Hepatocyte (in vitro differentiated cells): ENCODE measurements at places on chromosomes 5 and 9. TPM values are rescaled to one million over a fixed set of nuclear protein-coding genes. Genes with fewer than 3 reads are reported as not detected.
A peak's percentile ranks its signal among the peaks of the same experiment; 100 is the strongest.

The IL9 gene
- polyA plus RNA-seq, result not detected in 2 replicates

The DNAI1 gene
- polyA plus RNA-seq, result not detected in 2 replicates

The CDKN2A gene
- 2.9 and 4.8 TPM in 2 replicates for polyA plus RNA-seq

DNA sequence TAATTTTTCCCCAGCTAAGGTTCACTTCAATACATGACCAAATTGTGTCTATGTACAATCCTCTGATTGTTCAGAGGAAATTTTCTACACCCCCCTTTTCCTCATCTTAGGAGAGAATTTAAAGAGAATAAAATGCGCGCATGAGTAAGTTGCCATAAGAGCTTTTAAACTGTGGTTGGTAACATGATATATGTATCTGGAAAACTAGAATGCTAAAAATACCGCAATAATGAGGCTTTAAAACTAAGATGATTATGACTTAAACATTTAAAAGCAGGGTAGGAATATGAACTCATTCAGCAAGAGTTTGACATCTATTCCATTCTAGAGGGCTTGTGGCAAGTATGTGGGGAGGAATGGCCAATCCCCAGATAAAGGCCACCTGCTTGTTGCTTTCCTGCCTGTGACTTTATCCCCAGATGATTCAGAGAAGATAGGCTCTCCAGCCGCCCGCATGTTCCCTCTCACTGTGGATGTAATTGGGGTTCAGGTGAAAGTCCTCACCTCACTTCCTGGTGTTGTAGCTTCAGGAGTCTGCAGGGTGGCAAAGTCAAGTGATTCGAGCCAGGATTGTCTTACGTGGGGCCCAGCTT lies 26.5 kb upstream of the BASP1 start:
- DNase-seq, result peak; percentile 38

- DNase-seq, result peak; percentile 6
Observed at GRCh38 chr9:8012986-8013385, 213.4 kb upstream of the DMAC1 start.

DNA sequence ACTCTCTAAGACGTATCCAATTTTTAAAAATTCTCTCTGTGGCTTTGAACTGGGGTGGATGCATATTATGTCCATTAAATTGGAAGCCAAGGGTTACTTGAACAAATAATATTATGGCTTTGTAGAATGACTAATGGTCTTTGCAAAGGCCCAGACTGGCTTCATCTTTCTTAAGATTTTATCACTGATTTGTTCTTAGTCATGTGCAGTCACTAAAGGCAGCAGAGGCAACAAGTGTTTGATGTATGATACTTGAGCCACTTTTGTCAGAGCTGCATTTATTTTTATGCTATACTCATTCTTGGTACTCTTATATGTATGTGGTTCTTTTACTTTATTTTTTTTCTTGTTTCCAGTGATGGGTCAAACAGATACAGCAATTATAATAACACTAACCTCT lies 152.2 kb downstream of the NR2F1-AS1 start:
- DNase-seq, result no peak

DNA sequence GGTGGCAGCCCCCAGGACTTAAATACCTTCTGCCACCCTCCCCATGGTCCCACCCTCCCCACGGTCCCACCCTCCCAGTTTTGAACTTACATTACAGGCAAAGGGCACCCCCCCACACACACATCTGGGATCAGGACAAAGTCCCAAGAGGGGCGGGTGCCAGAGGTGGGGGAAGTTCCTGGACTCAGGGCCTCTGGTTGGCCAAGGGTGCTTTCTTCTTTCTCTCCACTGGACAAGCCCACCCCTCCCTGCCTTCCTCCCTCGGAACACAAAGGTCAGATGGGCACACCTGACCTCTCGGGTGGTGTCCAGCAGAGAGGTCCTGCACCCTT lies 19.1 kb upstream of the RALGDS start:
- DNase-seq, result peak; percentile 67

DNA sequence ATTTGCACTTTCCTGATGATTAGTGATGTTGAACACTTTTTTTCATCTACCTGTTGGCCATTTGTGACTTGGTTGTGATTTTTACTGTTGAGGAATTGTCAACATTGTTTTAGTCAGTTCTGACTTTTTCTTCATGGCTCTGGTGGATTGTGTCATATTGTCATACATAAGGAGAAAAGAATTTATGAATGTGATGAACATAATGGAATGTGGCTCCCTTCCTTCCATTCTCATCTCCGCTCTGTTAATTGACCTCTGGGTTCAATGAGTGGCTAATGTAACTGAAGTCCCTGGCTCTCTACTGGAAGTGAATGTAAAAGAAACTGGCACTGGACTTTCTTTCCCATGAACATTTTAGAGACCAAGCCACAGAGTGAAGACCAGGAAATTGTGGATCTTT lies 49.2 kb downstream of the KIAA1958 start:
- DNase-seq, result no peak

DNA sequence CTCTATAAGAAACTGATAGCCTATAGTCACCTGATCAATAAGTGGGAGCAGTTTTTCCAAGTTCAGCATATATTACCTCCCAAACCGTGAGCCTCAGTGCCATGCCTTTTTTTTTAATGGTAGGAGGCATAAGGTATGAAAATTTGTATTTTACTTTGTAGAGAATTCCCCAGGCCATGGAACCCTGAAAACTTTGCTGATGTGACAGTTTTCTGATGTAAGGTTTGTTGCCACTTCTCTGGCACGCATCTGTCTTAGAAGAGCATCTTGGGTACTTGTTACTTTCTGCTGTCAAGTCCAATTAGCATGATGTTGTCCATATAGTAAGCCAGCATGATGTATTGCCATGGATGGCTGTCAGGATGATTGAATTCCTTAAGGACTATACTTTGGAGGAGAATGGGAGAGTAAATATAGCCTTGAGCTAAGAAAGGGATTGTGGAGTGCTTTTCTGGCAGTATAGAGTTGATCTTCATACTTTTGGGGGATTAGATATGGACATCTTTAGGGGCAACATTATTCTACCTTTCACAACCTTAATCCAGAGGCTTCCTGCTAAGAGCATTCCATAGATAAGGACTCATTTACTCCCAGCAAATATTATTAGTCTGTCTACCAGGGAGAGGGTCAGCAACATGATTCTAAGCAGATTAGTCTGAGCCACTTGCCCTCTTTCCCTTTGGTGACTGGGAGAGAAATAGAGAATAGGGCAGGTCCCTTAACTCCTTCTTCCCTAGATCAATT lies 389.6 kb downstream of the YTHDC2 start:
- no peak for DNase-seq

DNA sequence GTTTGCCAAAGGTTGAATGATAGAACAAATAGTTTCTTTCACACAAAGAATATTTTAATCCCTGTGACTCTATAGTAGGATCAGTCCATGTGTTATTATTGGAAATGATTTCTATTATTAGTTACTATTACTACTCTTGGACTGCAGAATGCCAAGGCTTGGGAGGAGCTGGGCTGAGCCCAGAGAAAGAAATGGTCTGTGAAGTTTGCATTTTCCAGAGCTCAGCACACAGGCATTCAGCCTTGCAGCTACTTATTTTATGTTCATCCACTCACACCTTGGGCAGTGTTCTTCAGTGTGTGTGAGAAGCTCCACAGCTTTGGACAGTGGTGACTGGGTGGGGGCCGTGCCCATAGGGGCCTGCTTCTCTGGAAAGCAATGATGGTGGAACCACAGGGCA lies 583.1 kb downstream of the CCDC171 start:
- no peak for DNase-seq

DNA sequence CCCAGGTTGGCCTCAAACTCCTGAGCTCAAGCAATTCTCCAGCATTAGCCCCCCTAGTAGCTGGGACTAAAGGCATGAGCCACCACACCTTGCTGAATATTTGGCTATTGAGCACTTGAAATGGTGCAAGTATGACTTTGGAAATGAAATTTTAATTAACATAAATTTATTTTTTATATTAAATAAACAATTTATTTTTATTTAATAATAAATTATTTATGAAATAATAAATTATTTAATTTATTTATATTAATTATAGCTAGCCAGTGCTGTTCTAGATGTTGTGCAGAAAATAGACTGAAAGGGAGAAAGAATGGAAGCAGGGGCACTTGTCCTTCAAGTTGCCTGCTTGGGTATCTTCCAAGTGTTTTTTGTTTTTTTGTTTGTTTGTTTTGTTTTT lies 40.0 kb upstream of the CTNNA1 start:
- no peak for DNase-seq
